ENCODE measurements at places on chromosomes 16 and 17.

DNA sequence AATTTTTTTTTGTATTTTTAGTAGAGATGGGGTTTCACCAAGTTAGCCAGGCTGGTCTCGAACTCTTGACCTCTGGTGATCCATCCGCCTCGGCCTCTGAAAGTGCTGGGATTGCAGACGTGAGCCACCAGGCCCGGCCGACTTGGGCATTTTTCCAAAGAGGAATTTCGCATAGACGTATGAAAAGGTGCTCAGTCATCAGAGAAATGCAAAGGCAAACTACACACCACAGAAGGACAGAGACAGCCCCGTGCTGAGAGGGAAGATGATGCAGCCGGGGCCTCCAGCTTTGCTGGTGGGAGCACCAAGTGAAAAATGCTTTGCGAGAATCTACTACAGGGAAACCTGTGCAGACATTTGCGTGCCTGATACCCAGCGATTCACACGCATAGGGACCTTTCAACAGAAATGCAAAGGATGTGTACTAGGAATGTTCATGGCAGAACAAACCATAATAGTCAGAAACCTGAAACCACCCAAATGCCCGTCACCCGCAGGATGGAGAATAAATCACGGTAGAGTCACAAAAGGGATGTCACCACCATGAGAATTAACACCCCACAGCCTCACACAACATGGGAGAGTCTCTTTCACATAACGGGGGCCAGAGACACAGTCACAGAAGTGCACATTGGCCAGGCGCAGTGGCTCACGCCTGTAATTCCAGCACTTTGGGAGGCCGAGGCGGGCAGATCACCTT, 5.2 kb downstream of the RAB40B start:
- no peak for DNase-seq

DNA sequence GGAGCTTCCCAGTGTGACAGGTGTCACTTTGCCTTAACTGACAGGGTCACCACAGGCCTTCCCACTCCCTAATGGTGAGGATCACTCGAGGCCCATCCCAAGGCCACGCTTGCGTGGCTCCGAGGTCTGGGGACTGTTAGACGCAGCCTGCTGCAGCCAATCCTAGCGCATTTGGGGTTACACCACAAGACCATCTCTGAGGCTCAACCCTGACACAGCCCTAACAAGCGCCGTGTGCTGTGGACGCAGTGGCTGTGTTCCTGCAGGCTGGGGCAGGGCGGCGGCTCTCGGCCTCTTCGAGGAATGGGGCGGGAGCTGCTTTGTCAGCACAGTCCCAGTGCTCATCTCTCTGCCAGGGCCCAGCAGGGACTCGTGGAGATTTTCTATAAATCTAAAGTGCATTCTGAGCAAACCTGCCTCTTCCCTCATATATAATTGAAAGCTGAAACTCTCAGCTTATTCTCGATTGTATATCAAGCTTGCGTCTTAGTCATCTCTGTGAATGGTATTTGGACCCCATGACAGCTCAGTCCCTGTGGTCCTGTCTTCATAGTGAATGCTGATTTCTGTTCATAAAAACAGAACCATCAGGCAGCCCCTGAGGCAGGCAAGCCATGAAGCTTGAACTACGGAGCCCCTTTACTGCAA, 65.8 kb upstream of the CHMP6 start:
- DNase-seq, result peak; percentile 30

- DNase-seq, result no peak
These were observed 397.4 kb downstream of the SOX9 start for GRCh38 chr17:72518159-72518732.

- no peak for DNase-seq
These were observed 2.4 kb downstream of the GSDMA start for GRCh38 chr17:39965017-39965699.

- no peak for DNase-seq
These were observed 131.4 kb downstream of the WWOX start for GRCh38 chr16:78230832-78231231.

- DNase-seq, result no peak
These were observed 58.0 kb downstream of the KANSL1 start for GRCh38 chr17:46135126-46135812.

GRCh38 chr17:43018932-43019331, 3.3 kb downstream of the VAT1 start:
- no peak for DNase-seq

DNA sequence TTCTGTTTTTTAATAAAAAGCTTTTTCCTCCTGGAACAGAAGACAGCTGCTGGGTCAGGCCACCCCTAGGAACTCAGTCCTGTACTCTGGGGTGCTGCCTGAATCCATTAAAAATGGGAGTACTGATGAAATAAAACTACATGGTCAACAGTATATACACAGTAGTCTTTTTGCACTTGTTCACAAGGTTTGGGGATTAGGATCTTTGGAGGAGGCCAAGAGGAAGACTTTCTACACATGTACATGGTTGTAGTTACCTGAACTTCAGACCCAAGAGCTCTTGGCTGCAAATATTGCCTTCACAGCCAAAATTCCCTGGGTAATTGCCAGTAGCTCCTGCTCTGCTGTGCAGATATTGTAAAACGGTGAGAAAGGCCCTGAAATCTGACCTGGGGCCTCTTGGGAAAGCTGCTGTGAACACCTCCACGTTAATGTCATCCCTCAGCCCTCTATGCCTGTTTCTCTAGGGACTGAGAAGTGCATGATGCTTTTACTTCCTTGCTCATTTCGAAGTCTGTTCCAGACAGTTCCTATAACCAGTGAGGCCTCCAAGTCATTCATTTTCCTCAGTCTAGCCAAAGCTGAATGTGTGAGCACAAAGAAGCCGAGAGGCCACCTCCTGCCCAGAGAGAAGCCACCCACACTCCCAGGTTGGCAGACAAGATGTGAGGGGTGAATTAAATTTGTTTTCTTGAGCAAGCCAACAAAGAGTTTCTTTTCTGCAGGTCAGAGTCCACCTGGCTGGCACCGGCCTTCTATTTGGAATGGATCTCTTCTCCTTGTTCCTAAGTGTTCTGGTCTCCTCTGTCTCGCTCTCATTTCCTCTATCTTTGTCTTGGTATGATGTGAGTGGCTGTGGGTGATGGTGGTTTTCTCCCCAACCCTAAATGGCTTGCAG, 15.9 kb downstream of the ANKRD40 start:
- peak; percentile 22 for DNase-seq

DNA sequence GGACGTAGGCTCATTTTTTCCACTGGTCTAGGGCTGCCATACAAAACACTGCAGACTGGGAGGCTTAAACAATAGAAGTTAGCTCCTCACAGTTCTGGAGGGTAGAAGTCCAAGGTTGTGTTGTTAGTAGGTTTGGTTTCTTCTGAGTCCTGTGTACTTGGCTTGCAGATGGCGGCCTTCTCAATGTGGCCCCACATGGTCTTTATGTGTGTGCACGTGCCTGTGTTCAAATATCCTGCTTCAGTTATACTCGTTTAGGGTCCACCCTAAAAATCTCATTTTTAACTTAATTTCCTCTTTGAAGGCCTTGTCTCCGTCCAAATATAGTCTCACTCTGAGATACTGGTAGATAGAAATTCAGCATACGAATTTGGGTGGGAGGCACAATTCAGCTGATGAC, 542.4 kb downstream of the HAPSTR1 start:
- no peak for DNase-seq

GRCh38 chr16:69309316-69309715, 1.8 kb upstream of the VPS4A start:
- peak; percentile 5 for DNase-seq

DNA sequence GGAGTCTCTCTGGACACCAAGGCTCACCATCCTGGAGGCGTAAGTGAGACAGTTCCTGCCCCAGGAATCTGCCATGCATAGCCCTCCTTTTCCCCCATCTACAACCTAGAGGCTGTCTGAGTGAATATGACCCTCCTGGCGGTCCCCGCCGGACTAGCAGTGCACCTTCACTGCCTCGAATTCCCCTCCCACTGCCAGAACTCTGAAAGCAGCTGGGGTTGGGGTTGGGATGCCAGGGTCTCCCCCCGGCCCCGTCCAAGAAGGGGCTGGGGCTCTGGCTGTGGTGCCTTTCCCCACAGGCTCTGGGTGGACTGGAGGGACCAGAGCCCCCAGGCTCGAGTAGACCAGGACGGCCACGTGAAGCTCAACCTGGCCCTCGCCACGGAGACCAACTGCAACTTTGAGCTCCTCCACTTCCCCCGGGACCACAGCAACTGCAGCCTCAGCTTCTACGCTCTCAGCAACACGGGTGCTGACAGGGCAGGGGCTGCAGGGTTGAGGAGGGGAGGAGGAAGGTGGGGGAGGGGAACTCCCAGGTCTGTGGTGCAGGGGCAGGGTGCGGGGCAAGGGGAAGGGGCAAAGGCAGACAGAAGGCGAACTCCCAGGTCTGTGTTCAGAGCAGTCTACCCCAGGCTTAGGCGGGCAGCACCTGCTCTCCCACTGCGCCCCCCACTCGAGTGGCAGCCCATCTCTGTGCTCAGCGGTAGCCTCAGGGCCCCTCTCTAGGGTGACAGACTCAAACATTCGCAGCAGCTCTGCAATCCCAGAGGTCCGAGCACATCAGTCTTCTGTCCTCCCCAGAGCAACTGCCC, 1.2 kb downstream of the ZACN start:
- DNase-seq, result peak; percentile 65

GRCh38 chr17:31374503-31374902, 17.0 kb upstream of the RAB11FIP4 start:
- DNase-seq, result no peak

GRCh38 chr16:13061691-13062090, 160.3 kb downstream of the SHISA9 start:
- no peak for DNase-seq

- DNase-seq, result peak; percentile 84
These were observed 47.1 kb downstream of the SPACA3 start for GRCh38 chr17:33038740-33039139.

GRCh38 chr17:45243750-45244149, 18.1 kb downstream of the SPATA32 start:
- no peak for DNase-seq

GRCh38 chr16:17590711-17591654, 120.2 kb upstream of the XYLT1 start:
- DNase-seq, result no peak

DNA sequence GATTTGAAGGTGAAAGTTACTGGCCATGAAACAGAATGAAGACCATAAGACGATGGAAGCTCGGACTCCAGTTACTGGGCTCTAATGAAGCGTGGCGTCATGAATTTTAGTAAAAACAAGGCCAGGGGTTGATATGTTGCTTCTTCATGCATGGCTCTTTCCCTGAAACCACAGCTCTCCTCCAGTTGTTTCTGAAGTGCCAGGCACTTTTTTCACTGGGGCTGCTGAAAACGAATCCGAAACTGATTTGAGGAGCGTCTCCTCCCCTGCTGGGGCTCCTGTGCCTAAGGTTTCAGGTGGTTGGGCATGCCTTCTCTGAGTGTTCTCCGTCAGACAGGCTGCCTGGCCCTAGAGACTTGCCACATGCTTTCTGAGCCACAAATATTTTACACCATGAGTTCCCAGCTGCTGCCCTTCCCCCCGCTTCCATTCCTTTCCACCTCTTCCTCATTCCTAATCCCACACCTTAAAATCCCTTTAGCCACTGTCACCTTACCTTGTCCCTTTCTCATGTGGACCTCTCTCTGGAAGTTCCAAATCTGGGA, 3.7 kb upstream of the MYL4 start:
- peak; percentile 44 for DNase-seq

DNA sequence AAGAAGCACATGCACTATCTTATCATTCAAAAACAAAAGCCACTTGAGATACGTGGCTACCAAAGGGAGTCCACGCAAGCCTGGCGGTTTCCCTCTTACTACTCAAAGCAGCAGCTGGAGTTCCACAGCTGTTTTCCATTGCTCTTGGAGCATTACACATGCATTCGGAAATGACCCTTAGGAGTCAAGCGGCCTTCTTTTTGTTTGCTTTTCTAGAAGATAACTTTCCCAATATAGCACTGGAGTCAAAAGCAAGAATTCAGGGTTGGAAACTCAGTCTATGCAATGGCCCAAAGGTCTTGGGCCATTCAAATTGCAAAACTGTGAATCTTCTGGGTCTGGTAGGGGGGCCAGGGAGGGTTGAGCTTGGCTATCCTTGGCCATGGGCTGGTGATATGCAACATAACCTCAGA, 97.8 kb upstream of the MAF start:
- DNase-seq, result no peak

DNA sequence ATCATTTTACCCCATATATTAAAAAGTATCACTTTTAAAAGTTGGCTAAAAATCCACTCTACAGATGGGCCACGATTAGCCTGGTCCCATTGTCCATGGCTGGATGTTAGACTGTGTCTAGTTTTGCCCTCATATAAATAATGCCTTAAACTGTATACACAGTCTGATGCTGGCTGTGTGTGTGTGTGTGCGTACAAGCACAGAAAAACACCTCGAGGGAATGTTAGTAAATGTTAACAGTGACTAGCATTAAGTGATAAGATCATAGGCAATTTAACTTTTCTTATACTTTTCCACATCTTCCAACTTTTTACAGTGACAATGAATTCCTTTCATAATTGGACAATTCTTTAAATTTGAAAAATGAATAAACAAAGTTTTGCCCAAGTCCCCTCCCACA, 8.2 kb downstream of the NOS2 start:
- DNase-seq, result no peak

- DNase-seq, result no peak
These were observed 32.1 kb downstream of the ZFHX3 start for GRCh38 chr16:73015612-73016487.

DNA sequence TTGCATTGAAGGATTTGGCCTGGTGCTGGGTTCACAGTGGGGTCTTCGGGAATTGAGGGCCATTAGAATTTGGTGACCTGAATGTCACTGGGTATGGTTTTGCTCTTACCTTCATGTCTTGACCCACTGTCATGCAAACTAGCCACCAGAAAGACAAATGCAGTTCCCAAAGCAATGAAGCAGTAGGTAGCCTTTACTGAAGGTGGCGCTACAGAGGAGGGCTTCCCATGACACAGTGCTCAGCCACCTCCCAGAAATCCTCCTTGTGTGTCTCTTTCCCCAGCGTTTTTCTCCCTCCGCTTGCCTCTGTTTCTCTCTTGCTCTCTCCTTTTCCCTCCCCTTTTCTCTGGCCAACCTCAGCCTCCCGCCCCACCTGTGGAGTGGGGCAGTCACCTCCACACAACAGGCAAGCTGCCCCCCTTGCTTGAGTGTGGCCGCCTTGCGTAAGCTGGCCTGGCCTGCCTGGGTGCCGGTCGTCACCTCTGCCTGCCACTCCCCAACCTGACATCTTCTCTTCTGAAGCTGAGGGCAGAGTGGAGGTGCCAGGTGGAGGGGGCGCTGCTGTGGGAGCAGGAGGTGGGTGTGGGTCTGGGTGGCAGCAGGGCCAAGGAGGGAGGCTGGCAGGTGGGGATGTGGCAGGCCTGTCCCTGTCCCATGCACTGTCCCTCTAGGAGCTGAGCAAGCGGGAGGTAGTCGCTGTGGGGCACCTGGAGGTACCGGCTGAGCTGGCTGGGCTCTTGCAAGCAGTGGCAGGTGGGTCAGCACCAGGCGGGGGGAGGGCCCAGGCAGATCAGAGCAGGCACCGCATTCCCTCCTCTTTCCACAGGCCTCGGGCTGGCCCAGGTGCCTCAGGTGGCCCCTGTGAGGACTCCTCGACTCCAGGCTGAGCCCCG, 34.7 kb downstream of the MYO15A start:
- peak; percentile 16 for DNase-seq

GRCh38 chr17:40218740-40219593, at the start of gene WIPF2:
Gene WIPF2 (plus strand): TSS chr17:40219304. CDS start chr17:40256460, 37,156 bp downstream.
- DNase-seq, result peak; percentile 99
